ENCODE measurements at places on chromosomes 12 and 14.

DNA sequence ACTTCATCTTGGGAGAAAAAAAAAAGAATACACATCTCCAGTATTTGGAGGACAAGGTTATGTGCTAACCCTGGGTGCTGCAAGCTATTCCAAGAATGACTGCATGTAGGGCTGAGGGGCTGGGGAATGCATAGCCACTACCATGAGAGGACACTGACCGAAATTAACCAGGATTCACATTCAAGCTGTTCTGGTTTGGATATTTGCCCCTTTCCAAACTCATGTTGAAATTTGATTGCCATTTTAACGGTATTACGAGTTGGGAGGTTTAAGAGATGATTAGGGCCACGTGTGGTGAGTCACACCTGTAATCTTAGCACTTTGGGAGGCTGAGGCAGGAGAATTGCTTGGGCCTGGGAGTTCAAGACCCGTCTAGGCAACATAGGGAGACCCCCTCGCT, 18.5 kb upstream of the MARK3 start:
- no peak for DNase-seq

- no peak for DNase-seq
Observed at GRCh38 chr12:131454418-131455217, 256.3 kb upstream of the SFSWAP start.

DNA sequence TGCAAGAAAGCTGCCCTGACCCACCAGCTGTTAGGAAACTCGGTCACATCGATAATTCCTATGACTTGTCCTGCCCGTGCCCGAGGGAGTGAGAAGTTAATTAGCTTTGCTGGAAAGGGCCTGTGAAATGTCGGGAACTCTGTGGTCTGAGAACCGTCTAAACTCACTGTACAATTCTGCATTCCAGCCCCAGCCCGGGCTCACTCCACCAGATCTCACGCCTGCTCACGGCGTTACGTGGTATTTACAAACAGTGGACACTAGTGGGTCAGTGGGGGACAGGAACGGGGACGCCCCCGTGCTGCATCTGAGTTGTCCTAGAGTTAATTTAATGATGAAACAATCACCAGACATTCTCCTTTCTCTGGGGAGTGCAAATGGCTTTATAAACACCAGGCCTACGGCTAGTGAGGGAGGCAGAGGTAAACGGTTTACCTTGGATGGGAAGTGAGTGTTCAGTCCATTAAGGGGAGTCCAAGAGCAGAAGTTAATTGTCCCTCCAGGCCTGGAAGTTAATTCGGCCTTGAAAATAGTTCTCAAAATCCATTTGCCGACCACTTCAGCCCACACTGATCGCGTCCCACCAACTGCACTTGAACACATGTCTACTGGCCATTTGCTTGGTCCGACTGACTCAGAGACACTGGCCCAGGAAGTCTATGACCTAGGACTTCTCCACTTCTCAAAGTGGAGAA, 93.5 kb upstream of the MED13L start:
- DNase-seq, result no peak

- no peak for DNase-seq
Observed at GRCh38 chr12:120495186-120495730, 655 bp upstream of the DYNLL1 start.

DNA sequence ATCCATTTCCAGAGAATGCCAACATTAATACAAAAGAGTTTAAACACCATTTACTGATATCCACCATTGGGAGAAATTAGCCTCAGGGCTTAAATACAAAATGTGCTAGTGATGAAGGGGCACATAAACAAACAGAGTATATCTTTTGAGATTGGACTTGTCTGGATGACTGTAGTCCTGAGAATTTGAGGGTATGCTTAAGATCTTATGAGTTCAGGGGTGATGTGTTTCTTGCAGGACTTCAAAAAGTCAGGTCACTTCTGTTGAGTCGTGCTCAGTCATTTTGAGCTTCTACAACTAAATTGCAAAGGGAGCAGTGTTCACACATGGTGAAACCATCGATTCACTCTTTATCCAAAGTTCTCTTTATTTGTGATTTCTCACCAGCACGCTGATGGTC, 425.7 kb downstream of the ATP23 start:
- no peak for DNase-seq

DNA sequence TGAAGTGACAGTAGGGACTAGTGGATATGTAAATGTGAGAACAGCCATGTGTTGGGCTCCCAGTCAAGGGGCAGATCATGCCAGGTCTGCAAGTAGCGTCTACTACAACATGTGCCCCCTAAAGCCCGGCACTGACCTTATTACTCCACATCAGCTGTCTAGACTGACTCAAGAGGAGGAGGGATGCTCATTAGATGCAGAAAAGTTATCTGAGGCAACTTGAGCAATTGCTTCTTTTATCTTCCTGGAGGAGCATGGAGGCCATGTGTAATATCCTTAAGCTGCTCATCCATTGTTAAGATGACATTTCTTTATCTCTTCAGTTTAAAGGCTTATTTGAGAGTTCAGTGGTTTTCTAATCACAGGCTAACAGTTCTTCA, 404.7 kb upstream of the FLRT2 start:
- DNase-seq, result no peak

- peak; percentile 61 for DNase-seq
Observed at GRCh38 chr14:61296719-61297502, 15.8 kb upstream of the TMEM30B start.

GRCh38 chr12:93982771-93983315, 165.5 kb upstream of the PLXNC1 start:
- DNase-seq, result no peak

DNA sequence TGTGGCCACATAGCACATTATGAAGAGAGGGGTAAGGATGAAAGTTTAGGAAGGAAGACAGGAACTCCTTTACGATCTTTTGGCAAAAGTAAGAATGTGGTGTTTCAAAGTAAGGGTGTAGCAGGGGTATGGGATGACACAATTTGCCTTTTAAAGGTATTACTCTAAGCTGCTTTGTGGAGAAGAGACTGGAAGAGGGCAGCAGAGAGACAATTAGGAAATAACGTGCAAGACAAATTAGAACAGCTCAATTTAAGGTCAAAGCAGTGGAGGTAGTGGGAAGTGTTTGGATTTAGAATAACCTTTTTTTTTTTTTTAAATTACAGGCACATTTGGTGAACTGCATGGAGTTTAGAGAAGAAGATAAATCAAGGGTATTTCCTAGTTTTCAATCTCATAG, 342.6 kb downstream of the NOVA1 start:
- DNase-seq, result no peak

DNA sequence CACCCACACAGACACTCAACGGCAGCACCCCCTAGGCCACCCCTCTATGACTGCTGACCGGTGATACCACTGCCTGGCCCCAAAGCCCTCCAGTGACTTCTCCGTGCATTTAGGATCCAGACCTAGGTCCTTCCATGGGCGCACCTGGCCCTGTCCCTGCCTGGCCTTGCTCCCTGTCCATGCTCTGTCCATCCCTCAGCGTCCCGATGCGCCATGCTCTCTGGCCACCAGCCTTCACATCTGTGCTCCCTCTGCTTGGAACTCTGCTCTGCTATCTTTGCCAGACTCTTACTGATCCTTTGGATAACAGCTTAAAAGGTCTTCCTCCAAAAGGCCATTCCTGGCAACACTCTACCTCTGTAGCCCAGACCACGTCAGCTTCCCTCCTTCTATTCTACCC, 25.4 kb upstream of the HDAC7 start:
- no peak for DNase-seq

GRCh38 chr12:50563434-50563787, 58.6 kb downstream of the DIP2B start:
- no peak for DNase-seq

DNA sequence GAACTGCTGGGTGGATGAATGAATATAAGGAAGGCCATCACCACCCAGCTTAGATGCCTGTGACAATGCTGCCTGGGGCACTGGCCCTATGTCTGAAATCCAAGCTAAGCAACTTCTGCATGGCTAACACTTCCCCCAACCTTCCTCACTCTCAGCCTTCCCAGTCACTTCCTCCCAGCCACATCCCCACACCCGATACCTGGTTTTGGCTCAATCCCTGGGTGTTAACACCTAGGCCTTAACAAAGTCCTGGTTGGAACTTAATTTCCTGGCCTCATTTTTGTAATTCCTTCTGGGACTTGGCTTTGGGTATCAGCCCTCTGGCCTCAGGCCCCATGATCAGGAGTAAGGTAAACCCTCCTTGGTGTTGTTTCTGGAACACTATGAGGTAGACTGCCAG, 110.0 kb downstream of the EFCAB11 start:
- no peak for DNase-seq

GRCh38 chr12:88952562-88952942, 372.3 kb upstream of the KITLG start:
- no peak for DNase-seq

- DNase-seq, result no peak
Observed at GRCh38 chr14:102848830-102849525, 71.7 kb downstream of the TRAF3 start.

DNA sequence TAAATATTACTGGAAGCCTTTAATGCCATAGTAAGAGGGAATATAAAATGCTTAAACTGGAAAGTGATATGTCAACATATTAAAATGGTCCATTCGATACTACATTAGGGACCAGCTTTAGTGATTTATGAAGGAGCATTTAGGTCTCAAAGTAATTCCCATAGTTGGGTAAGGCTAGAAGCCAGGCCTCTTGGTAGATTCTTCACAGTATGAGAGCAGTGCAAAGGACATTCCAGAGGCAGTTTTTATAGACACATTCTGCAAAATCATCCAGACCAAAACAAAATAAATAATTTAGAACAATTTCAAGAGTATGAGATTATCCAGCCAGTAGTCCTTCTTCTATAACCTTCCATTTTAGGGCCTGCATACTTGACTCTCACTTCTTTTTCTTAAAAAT, 142.6 kb upstream of the PDZRN4 start:
- no peak for DNase-seq

GRCh38 chr12:58341791-58342190, 400.4 kb downstream of the ATP23 start:
- no peak for DNase-seq

- DNase-seq, result no peak
Observed at GRCh38 chr12:116689979-116690744, 47.7 kb downstream of the SPRING1 start.

- DNase-seq, result no peak
Observed at GRCh38 chr12:102883204-102883799, 33.7 kb downstream of the PAH start.

GRCh38 chr12:71440763-71441748, 1.5 kb downstream of the LGR5 start:
- DNase-seq, result no peak

DNA sequence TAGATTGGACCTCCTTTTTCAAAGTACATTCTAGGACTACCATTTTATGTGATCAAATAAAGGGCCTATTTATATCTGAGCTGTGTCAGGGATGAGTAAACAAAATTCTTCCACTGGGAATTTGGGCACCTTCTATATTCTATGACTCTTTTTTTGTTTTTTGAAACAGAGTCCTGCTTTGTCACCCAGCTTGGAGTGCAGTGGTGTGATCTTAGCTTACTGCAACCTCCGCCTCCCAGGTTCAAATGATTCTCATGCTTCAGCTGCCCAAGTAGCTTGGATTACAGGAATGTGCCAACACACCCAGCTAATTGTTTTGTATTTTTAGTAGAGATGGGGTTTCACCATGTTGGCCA, 64.8 kb downstream of the DRAM1 start:
- no peak for DNase-seq

- no peak for DNase-seq
Observed at GRCh38 chr14:98408713-98409112, 863.3 kb downstream of the BCL11B start.

- DNase-seq, result no peak
Observed at GRCh38 chr14:97802430-97803373, 1005.5 kb downstream of the VRK1 start.

DNA sequence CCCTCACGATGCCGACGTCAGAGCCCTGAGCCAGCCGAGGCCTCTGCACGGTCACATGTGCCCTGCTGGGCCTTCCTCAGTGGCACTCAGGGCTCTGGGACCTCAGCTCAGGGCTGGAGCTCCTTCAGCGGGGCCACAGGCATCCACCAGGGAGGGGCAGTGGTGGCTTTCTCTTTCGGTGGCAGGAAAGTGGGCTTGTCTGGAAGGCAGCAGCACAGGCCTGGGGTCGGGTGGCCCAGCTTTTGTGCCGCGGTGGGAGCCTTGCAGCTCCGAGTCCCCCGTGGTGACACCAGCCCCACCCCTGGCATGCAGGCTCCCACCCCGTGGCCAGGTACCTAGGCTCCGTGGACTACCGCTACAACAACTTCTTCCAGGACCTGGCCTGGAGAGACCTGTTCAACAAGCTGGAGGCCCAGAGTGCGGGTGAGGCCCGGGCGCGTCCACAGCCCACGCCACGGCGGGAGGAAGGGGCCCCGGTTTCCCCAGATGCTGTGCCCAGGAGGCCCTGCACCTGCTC, 14.2 kb upstream of the TEX22 start:
- DNase-seq, result no peak

All from CD4-positive, alpha-beta T cell treated with Interleukin-6 at 100 ng/mL for 8 hours (primary cell).